ENCODE measurements at places on chromosomes 7 and 10.

DNA sequence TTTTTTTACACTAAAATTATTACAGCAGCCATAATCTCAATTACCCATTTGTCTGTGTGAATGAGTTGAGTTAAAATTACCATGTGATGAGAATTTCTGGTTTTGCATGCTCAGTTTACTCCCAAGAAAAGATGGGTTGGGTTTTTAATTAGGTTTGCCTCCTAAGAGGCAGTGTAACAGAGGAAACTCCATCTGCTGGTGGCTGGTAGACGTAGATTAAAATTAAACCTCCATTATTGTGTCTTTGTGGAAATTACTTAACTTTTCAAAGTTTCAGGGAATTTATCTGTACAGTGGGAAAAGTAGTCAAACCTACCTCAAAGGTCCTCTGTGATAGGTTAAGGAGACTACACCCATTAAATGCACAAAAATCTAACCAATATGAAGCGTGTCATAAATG lies 954.2 kb downstream of the PCDH15 start:
- DNase-seq: no peak

DNA sequence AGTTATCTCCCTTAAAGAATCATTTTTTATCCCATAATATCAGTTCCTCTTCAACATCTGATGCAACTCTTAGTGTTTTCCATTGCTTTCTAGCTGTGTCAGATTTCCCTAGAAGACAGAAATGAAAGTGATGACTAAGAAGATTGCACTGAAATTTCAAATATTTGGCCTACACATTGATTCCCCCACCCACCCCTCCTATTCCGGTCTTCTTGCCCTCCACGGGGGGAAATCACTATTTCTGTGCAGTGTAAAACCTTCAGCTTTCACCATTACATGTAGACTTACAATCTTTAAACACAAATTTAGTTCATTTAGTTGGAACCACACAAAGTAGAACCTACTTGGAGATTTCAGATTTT lies 63.7 kb upstream of the IL6 start:
- DNase-seq: no peak

- no peak for DNase-seq
These were observed 33.9 kb downstream of the AKR1C8 start for GRCh38 chr10:5151076-5151475.

- DNase-seq: no peak
These were observed 596.0 kb upstream of the MGMT start for GRCh38 chr10:128870830-128871597.

DNA sequence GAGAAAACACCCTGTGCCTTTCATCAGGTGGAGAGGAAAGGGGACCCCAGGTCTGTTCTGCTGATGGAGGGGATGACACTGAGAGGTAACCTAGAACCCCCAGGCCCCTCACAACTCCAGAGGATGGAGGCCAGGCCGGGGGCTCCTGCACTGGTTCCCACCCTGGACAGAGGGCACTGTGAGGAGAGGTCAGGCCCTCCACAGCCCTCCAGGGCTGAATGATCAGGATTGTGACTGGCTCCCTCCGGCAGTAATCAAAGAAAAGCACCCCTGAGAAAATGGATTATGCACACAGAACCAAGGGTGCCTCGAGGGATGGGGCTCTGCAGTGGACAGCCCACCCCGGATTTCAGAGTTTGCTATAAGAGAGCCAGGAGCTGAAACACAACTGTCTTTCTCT lies 502.8 kb downstream of the TCERG1L start:
- DNase-seq: no peak

- no peak for DNase-seq
These were observed 35.6 kb upstream of the CNPY1 start for GRCh38 chr7:155581954-155582353.

DNA sequence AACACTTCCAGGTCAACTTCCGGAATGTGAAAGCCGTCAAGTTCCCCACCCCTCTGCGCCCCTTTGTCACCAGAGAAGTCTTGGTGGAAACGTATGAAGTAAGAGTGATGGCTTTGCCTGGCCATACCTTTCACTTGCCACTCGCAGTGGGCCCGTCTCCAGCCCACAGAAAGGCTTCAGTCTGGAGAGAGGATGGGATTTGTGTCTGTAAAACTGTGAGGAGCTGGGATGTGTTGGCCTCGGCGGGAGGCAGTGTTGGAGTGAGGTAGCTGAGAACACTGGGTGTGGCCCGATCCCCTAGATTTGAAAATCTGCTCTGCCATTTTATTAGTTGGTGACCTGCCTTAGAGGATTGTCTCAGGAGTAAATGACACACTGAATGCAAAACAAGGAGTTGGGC lies 6.4 kb downstream of the ADCK2 start:
- DNase-seq: no peak

GRCh38 chr7:121304102-121304658 lies 24.6 kb upstream of the WNT16 start:
- no peak for DNase-seq

DNA sequence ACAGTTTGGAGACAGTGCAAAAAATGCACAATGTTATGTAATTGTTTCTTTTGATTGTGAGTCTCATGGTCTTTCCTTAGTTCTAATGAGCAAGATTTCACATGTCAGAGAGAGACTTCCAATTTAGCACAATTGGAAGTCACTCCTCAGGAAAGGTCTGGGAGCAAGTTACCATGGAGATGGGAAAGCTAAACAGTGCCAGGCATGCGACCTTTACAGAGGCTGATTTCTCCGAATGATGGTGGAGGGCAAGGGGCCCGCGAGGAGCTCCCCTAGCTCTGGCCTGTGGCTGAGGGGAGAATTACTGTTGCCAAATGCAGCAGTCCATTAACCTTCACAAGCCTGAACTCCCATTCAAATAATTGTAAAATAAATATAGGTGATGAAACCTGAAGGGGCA lies 59.3 kb downstream of the CDCA7L start:
- DNase-seq: no peak

DNA sequence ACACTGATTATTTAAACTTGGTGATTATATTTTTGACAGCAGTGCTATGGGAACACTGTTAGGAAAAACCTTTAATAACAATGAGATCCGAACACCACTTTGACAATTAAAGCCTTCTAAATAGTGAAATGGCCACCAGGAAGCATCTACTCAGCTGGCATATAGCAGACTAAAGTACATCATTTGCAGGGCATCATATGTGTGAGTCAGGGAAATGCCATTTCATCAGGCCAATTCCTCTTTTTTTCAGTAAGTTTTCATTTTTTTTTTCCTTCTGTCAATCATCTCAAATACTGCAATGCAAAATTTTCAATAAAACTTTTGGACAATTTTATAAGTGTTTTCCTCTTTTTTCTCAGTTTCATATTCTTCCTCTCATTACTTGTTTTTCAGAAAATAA lies 521.4 kb upstream of the SEMA3D start:
- DNase-seq: no peak

GRCh38 chr7:136911344-136911743 lies 42.9 kb downstream of the CHRM2 start:
- no peak for DNase-seq

- no peak for DNase-seq
These were observed 4.4 kb upstream of the IRF5 start for GRCh38 chr7:128933180-128933891.

- DNase-seq: no peak
These were observed 97.2 kb downstream of the RALA start for GRCh38 chr7:39720586-39720985.

DNA sequence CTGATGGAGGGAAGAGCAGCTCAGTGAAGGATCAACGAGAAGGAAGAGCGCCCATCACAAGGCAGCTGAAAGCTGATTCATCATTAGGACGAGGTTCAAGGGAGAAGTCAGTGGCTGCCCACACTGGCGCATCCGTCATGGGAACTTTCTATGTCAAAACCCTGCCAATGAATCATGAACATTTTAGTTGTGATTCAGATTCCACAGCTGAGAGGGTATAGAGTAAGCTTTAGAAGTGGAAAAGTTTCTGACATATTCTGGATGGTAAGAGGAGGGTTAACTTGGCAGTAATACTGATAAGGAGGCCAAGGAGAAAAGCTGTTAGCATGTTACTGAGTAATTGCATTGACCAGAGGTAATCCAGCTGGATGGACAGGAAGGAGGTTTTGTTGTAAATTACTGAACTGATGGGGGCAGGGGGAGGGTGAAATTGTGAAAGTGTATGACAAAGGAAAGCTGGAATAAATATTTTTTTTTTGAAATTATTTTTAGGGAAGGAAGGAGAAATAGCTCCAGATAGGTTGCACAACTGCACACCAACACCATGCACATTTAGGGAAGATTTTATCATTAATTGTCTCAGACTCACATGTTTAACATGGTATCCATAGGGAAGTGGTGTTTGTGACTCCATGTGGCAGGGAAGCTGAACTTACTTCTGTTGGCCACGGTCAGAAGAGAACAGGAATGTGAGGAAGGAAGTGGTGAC lies 78.3 kb upstream of the NRP1 start:
- no peak for DNase-seq

DNA sequence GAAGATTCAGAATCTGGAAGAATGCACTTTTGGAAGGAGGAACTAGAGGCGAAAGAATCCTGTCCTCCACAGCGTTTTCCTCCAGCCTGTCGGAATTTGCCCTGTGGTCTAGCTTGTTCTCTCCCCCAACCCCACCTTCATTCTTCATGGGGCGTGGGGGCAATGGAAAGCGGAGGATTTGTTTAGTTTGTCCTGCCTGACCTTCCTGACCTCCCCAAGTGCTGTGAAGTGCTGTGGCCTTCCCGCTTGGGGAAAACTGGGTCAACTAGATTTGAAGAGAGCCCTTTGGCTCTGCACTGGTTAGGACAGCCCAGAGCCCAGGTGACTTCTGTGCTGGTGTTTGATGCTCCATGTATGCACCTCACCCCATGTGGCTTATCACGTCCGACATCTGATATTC lies 49.1 kb downstream of the GATA3 start:
- no peak for DNase-seq

DNA sequence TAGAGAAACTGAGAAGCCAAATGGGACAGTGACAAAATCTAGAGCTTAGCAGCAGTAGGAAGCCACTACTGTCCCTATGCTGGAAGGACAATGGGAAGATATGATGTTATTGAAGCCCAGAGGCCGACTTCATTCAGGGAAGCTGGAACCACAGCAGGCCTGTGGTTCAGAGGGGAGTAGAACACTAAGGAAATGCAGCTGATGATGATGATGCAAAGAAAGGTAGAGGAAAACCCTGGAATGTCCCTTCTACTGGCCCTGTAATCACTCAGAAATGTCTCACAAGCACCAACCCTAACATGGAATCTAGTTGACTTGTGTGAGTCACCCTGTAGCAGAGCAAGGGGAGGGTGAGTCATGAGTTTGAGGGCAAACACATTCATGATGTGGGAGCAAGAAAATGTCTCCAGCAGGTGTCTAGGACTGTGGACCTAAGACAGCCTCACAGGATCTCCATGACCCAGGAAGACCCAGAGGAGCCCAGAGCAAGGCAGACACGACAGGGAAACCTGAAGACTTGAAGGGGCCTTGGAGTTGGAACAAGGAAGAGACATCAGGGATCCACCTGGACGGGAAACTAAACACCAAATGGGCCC lies 37.0 kb upstream of the LRRC17 start:
- no peak for DNase-seq

DNA sequence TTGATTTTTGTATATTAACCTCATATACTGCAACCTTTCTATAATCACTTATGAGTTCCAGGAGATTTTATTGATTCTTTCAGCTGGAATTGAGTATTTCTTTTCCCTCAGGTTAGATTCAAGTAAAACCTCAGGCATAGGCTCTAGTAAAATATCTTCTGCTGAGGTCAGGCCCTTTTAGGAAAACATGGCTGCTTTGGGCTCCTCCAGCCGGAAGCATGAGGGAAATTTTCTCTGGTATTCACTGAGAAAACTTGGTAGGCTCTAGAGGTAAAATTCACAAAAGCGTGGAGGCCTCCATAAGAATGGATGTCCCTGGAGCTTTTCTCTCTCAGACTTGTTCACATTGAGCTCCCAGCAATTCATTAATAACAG lies 56.7 kb downstream of the AKR1E2 start:
- DNase-seq: no peak

DNA sequence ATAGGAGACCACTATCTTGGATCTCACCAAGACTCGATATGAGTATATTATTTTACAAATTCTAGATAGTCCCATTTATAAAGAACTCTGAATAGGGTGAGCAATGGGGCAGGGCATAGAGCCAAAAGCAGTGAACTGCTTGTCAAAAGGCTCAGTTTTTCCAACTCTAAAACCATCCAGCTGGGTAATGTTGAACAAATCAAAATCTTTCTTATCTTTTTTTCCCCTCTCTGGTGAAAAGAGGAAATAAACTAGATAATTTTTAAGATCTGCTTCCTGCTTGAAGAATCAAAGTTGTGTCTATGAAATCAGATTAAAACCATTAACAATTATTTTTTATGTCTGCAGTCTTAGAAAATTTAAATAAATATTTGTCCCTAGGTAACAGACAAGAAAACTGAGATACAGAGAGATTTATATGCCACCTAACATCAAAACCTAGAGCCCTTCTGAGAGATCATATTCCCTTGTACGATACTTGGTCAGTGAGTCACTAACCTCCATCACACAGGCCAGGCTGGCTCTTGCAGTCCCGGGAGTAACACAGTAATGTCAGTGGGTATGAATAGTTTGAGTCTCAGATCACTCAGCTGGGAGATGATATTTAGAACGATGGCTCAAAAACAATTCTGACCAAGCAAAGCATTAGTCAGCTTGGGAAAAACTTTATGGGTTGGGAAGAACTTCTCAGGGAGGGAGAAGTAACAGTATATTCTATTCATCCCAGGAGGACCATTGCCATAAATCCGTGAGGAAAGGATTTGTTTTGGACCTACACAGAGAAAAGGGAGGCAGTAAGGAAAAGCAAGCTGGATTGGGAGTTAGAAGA lies 178.8 kb downstream of the REEP3 start:
- no peak for DNase-seq

- DNase-seq: no peak
These were observed 54.0 kb downstream of the TRIM24 start for GRCh38 chr7:138514044-138514443.

- DNase-seq: no peak
These were observed 1.1 kb downstream of the NDUFB2 start for GRCh38 chr7:140697447-140698143.

DNA sequence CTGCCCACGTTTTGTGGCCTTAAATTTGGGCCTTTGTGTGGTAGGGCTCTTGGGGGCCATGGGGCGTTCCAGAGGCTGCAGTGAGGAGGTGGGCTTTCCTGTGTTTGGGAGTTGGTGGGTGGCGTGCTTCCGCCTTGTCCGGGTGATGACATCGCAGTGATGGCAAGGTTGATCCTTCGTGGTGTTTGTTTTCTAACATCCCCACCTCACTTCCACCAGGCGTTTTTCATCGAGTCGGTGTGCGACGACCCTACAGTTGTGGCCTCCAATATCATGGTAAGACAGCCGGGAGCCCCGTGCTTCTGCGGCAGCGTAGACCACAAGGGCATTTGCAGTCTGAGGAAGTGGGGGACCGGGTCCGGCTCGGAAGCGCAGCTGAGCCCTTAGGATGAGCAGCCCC lies 14.2 kb downstream of the PFKFB3 start:
- no peak for DNase-seq

DNA sequence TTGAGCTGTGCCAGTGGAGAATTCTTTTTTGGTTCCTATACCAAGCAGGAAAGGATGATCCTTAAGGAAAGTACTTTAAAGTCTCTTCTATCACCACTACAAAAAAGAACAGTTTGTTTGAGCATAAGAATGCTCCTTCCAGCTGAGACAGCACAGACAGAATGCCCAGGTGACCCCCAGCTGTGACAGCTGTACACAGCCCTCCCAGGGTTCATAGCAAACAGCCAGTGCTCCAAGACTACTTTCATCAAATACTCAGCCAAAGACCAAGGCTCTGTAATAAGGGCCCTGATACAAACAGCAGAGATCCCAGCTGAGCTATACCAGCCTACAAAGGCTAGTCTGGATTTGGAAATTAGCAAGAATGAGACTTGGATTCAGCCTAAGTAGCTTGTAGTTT lies 65.7 kb downstream of the NXPH1 start:
- no peak for DNase-seq
